Activated CD4-positive, alpha-beta T cell treated with anti-CD3 and anti-CD28 coated beads for 48 hours (primary cell): ENCODE measurements at places on chromosomes 1 and 21.
A peak's percentile ranks its signal among the peaks of the same experiment; 100 is the strongest.

- no peak for DNase-seq
These were observed 230.7 kb upstream of the DUSP10 start for GRCh38 chr1:221972276-221973235.

GRCh38 chr1:9859281-9860014, 35.7 kb upstream of the CLSTN1 start:
- DNase-seq, result no peak

DNA sequence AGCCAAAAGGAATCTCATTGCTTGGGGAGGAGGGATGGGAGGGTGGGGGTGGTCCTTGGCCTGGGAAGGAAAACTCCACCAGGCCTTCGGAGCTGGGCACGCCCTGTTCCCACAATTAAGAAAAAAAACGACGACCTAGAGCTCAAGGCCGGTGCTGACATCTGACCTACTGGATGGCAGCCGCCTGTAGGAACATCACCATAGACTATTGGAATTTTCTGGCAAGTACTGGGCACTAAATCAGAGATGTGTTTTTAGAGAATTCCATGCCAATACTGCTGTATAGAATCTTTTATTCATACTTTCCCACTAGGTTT, 729 bp downstream of the NADK start:
- DNase-seq, result no peak

DNA sequence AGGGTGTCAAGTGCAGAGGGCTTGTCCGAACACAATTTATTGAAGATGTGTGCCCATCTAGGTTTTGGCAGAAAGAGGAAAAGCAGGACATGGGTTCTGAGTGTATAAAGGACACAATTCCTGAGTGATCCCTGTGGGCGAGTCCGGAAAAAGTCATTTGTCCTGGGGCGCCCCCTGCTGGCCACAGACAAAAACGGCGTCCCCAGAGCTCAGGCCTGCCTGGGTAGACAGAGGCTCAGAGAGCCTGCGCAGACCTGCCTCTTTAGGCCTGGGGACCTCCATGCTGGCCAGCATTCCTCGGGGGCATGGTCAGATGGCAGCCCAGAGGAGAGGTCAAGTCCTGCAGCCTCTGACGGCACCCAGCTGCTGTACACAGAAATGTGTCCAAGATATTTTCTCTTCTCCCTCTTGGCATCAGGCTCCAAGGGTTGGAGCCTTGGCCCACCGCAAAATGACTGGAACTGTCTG, 65.5 kb upstream of the LRP8 start:
- DNase-seq, result peak; percentile 79

GRCh38 chr1:228765168-228765946, 30.1 kb downstream of the RHOU start:
- peak; percentile 18 for DNase-seq

DNA sequence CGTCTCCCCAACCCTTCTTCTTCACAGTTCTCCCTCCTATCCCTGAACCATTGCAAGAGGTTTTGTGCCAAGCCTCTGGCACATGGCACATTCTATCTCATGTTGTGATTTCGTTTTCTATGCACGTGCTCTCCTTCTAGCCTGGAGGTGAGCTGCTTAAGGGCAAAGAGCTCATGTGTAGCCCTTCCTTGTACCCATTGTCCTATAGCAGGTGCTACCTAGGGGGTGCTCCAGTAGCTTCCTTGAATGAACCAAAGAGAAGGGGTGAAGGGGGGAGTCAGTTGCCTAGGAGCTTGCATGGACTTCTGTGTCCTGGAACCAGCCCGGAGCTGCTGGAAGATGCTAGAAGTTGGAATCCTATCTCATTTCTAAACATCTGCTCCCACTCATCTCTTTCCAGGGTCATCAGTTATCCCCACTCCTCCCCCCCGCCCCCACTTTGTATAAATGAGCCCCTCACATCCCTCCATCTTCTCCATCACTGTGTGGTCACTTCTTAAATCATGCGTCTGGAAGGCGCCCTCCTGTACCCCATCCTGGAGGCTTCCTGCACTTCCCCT, 535 bp upstream of the DISC1 start:
- no peak for DNase-seq

DNA sequence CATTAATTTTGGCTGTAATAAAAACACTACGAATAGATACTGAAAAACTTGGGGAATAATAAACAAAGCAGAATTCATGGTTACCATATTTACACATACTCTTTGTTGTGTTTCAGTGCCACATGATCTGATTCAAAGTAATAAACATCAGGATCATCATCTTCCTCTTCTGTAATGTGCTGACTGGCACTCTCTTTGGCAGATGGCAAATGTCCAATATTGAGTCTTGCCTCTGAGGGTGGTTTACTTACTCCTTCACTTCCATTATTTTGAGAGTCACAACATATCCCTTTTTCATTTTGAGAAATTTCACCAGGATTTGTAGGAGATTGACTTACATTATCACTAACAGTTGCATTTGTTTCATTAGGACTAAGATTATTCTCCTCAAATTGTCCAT, 50.7 kb downstream of the ZZZ3 start:
- DNase-seq, result no peak

DNA sequence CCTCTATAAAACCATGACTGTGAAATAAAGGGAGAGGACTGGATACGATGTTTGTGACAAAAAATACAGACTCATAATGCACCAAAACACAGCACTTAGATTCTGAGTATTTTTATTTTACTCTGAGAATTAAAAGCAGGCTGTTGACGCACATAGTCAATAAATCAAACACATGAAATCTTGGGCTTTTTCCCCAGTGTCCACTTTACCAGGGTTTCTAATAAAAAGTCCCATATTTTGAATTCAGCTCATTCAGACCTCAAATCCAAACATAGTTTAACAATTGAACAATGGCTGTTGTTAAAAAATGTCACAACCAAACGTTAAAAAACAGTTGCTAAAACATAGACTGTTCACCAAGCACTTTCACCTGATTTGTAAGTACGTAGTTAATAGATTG, 553.4 kb downstream of the LTN1 start:
- no peak for DNase-seq

- peak; percentile 9 for DNase-seq
These were observed 217.3 kb downstream of the PTPRU start for GRCh38 chr1:29453502-29454240.

DNA sequence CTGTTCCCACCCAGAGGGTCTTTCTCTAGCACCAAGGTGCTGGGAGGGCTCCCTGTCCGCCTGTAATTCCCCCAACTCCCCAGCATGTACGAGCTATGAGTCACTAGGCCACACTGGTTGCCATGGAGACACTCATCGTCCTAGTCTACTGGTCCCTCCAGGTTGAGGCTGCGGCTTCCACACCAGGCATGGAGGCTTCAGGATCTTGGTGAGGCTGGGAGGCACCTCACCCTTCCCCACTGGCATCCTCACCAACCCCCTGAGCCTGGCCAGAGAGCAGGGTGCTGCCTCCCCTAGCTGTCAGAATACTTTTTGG, 75.6 kb upstream of the KAZN start:
- peak; percentile 1 for DNase-seq

DNA sequence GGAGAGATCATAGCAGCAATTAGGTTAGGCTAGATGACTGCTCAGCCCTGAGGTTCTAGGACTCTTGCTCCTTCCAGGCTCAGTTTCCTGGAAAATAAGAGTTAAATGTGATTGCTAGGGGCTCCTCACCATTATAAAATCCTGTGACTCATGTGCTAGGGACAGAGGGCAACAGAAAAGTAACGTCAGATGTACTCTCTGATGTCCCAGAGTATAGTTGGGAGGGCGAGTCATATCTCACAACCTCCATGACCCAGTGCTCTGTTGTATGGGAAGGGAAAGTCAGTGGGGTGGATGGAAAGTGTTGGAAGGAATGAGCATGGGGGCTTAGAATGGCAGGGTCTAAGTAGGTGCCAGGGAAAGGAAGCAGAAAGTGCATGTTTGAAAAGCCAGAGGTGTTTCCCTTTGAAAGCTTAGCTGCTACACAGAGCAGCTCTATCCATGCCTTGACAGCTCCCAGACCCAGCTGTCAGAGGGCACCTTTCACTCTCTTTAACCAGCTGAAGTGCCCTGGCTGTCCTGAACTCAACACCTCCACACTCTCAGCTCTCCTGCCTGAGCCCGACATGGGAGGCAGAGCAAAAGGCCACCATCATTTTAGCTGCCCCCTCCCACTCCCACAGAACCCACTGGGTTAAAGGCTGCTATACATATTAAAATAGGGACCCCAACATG, 11.6 kb downstream of the GJA5 start:
- DNase-seq, result no peak

- peak; percentile 59 for DNase-seq
These were observed 47.3 kb downstream of the UBIAD1 start for GRCh38 chr1:11320153-11320936.

- DNase-seq, result no peak
These were observed 100.1 kb downstream of the ATF6 start for GRCh38 chr1:161866241-161866640.

- no peak for DNase-seq
These were observed 20.1 kb downstream of the SLC1A7 start for GRCh38 chr1:53122201-53122885.

- no peak for DNase-seq
These were observed 31.3 kb upstream of the B3GALT5 start for GRCh38 chr21:39581414-39581813.

DNA sequence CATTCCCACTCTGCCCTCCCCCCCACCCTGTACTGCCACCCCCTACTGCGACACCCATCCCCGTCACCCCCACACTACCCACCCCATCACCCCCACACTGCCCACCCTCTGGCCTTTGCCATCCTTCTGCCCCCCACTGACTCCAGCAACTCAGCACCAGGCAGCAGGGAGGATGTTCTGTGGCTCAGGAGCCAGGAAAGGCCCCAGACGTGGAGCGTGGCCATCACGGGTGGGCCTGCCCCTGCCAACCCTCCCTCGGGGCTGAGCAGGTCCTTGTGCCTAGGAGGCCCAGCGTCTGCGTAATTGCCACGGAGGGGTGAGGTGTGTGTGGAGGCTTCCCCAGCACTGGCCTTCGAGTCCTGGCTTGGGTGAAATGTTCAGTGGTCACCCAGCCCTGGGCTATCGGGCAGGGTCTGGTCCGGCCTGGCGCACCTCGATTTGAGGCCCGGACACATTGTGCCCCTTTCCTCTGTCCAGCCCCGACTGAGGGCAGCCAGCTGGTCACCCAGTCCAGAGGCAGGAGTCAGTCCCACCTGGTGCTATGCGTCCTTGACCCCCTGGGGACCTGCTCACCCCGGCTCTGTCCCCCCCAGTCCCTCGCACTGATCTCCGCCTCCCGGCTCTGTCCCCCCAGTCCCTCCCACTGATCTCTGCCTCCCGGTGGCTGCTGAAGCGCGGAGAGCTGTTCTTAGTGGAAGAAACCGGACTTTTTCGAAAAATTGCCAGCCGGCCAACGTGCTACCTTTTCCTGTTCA, 23.0 kb downstream of the ARHGEF16 start:
- no peak for DNase-seq

GRCh38 chr1:201100169-201100930, 11.9 kb downstream of the CACNA1S start:
- no peak for DNase-seq

- DNase-seq, result no peak
These were observed 1.9 kb upstream of the CAPN2 start for GRCh38 chr1:223710179-223711133.

- no peak for DNase-seq
These were observed 132.7 kb downstream of the GPATCH2 start for GRCh38 chr1:217498209-217498608.

DNA sequence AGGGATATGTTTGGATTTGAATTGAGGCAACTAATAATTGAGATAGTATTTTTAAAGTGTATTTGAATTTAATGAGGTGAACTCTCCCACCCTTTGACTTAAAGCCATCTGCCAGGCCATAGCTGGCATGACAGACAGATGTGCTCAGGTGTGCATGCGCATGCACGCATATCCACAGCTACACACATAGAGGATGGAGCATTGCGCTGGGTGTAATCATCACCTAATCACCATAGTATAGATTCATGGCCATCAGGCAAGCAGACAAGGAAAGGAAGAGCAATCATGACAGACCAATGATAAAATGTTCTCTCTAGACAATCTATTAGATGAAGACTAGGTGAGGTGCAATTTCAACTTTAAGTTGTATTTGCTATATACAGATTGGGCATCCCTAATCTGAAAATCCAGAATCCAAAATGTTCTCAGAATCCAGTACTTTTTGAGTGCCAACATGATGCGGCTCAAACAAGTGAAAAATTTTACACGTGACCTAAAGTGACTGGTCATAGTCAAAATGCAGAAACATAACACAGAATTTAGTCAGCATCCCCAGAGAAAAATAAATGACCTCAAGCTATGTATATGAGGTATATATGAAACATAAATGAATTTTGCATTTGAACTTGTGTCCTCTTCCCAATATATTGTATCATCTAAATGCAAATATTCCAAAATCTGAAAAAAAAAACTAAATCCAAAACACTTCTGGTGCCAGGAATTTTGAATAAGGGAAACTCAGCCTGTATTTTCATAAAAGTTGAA, 70.1 kb downstream of the PTPRC start:
- DNase-seq, result no peak

DNA sequence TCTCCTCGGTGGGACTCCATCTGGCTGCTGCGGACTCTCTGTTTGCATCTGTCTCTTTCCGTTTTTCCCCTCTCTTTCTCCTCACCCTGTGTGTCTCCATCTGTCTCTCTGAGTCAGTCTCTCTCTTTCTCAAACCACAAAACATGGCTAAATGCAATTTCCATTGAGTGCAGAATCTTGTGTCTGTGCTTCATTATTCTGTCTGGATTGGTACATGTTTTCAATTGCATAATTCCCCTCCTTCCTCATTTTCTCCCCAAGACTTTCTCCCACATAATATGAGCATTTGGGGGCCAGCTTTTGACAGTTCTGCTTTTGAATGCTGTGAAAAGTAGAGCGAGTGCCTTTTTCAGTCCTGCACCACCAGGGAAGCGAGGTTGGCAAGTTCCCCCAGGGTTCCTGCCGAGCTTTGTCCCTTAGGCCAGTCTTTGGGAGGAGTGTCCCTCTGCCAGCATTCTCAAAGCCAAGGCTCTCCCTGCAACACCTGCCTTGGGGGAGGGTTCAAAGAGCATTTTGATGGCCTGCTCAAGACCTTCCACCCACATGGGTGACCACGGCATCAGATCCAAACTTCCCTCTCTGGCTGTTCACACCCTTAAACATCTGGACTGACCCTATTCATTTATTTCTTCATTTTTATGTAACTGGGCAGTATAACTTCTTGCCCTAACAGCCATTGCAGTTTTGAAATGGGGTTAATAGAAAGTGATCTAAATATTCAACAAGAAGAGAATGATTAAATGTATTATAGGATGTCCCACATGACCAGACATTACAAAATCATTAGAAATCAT, 32.8 kb upstream of the SCMH1 start:
- DNase-seq, result no peak

GRCh38 chr1:159804924-159805323, 2.8 kb downstream of the FCRL6 start:
- no peak for DNase-seq

- no peak for DNase-seq
These were observed 157.6 kb upstream of the EDN2 start for GRCh38 chr1:41641941-41642527.

DNA sequence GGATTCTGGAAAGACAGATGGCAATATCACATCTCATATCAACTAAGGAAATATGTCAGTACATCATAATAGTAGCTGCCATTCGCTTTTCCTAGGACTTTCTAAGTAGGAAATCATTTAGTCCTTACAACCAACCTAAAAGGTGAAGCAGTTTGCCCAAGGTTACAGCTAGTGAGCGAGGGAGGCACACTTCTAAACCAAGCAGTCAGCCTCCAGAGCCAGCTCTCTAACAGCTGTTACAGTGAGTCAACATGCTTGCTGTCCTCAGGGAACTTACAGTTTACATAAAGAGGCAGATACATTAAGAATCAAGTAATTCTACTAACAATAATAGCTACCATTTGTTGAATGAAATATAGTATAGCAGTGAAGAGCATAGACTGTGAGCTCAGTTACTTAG, 57.1 kb downstream of the GIPC2 start:
- no peak for DNase-seq
